ENCODE measurements at places on chromosomes 11 and 22.

DNA sequence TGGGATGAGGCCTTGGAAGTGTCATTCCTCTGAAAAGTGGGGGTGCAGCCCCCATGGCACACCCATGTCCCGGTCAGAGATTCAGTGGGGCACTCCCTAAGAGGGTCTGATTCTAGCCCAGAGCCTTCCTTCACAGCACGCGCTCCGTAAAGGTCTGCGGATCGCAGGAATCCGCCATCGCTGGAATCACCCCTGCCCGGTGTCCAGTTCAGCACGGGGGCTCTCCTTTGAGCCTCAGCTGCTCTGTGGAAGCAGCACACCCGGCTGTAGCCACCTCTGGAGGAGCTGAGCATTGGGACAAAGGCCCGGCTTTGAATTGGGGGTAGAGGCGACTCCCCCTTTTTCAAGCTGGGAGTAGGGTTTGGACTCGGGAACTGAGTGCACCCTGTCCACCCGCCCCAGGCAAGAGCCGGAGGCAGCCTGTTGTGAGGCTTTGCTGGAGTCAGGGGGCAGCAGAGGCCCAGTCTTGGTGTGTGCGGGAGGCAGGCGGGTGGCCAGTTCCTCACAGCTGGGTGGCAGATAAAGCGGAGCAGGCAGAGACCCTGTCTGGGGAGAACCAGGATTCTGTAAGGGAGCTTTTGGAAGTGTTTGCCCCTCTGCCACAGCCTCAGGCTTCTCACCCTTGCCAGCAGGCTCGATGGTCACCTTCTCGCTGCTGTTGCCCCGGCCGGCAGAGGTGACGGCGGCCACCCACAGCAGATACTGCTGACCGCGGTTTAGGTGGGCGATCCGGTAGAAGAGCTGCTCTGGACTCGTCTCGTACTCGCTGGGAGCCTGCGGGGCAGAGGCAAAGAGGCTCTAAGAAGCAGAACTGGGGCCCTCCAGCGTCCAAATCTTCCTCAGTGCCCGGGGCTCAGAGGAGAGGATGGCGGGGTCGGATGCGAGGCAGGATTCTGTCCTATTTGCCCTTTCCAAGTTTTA, 115.9 kb downstream of the CEP164 start:
- peak; percentile 31 for DNase-seq

- no peak for DNase-seq
These were observed 63.7 kb downstream of the DSCAML1 start for GRCh38 chr11:117733316-117733715.

GRCh38 chr22:23536821-23537345, 43.2 kb downstream of the IGLL1 start:
- DNase-seq = no peak

DNA sequence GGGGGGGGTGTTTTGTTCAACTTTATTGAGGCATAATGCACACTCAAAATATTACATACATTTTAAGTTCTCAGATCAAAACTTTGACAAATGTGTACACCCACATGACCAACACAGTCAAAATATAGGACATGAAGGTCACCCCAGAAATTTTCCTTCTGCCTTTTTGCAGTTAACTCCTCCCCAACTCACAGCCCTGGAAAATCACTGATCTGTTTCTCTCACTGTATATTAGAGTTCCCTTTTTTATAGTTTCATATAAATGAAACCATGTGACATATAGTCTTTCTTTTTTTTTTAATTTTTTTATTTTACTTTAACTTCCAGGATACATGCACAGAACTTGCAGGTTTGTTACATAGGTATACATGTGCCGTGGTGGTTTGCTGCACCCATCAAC, 4.6 kb downstream of the TMPRSS5 start:
- DNase-seq = no peak

DNA sequence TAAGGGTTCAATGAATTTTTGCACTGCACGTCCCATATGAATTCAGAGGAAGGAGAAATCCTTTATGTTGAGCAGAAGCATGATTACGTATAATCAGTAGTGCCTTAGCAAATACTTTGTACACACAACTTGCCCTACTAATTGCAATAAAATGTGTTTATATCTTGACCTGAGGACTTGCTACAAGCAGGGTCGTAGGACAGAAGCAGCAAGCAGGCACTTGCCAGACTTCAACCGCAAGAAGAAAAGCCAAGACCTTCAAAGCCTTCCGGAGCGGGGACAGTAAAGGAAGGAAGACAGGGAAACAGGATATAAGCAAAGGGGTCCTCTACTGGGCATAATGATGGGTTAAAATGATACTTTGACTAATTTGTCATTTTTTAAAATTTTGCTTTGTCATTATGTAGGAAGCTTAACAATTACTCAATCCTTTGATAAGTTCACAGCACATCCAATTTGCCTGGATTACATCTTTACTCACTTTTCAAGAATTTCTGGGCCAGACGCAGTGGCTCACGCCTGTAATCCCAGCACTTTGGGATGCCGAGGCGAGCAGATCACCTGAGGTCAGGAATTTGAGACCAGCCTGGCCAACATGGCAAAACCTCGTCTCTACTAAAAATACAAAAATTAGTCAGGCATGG, 23.2 kb upstream of the UBASH3B start:
- DNase-seq = no peak

DNA sequence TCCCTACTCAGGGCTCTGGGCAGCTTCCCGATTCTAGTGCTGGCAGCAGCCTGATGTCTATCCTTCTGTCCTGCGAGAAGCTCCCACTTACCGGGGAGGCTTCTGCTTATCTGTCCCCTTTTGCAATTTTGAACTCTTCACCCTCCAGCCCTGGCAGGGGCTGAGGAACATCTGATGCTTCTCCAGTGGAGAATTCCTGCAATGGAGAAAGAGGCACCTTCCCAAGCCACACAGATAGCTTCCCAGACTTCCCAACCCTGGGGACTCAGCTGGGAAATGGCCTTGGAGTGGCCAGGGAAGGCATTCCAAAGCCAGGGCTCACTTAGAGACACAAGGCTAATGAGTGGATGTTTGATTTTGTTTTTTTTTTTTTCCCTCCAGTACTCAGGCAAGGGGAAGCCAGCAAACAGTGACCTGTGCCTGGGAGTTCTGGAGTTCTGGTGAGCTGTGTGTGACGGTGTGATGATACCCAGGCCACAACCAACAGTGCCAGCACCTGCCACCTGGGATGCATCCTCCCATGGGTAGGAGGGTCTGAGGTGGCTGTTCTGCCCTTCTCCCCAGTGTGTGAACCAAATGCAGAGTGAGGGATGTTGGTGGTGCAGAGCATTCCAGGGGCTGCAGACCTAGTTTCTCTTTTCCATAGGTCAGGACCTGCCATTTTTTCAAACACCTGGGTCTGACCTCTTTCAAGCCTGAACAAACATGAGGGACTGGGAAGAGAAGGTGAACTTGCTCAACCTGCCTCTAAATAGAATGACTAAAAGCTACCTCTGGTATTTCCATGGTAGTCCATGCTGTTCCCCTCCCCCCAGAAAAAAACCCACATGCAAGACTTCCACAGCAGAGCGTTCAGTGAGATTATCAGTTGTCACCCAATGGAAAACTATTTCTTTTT, 95.1 kb downstream of the CCDC81 start:
- peak; percentile 61 for DNase-seq

DNA sequence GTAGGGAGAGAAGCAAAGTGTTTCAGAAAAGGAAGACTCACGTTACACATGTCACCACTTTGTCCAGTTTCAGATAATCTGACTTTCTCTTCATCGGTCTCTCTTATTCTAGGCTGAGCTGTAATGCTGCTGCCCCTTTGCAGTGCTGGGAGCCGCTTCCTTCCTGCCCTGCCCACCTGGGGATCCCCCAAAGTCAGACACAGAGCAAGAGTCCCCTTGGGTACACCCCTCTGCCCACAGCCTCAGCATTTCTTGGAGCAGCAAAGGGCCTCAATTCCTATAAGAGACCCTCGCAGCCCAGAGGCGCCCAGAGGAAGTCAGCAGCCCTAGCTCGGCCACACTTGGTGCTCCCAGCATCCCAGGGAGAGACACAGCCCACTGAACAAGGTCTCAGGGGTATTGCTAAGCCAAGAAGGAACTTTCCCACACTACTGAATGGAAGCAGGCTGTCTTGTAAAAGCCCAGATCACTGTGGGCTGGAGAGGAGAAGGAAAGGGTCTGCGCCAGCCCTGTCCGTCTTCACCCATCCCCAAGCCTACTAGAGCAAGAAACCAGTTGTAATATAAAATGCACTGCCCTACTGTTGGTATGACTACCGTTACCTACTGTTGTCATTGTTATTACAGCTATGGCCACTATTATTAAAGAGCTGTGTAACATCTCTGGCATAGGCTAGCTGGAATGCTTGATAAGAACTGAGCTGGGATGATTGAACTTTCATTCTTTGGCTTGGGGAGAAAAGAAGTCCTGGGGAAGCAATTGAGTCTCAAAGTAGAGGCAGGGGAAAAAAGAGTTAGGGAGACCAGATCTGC, 31.2 kb upstream of the SMIM35 start:
- DNase-seq = no peak

DNA sequence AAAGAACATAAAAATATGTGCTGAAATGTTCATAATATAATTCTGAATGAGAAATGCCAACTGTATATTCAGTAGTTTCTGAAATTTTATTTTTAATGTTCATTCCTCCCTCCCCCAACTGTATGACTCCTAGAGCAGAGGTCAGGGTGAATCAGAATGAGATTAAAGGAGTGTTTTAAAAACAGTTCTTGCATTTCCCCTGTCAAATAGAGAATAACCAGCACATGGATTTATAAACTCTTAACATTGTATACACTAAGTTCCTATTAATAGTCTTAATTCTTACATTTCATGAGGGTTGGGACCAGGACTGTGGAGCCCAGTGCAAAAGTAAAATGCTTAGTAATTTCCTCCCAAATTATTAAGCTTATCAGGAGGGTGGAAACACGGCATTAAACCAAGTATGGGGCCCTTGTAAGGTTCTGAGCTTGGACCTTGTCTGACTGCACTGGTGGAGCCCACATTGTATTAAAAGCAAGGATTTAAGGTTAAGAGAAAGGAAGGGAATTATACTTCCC, 474.6 kb upstream of the RAG2 start:
- no peak for DNase-seq

- no peak for DNase-seq
These were observed 34.8 kb downstream of the MYH9 start for GRCh38 chr22:36352803-36353507.

- DNase-seq = no peak
These were observed 10.3 kb downstream of the ARFGAP2 start for GRCh38 chr11:47166368-47166767.

DNA sequence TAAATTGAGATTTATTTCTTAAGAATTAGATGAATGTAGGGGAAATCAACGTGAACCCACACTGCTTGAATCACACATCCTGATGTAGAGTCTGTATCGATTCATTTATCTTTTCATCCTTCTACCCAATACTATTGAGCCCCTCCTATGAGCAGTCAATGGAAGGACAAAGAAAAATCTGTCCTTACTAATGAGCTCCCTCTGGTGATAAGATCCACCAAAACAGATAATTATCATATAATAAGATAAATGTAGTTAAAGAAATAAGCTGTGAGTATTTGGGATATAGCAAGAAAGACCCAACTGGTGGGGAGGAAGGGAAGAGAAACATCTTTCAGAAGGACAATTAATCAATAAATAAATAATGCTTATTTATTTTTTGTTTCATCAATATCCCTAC, 385.1 kb upstream of the CCDC90B start:
- DNase-seq = no peak

- DNase-seq = no peak
These were observed 70.1 kb upstream of the LINC01488 start for GRCh38 chr11:69411257-69411924.

GRCh38 chr11:2137202-2138067, 1.8 kb downstream of the IGF2 start:
- peak; percentile 61 for DNase-seq

DNA sequence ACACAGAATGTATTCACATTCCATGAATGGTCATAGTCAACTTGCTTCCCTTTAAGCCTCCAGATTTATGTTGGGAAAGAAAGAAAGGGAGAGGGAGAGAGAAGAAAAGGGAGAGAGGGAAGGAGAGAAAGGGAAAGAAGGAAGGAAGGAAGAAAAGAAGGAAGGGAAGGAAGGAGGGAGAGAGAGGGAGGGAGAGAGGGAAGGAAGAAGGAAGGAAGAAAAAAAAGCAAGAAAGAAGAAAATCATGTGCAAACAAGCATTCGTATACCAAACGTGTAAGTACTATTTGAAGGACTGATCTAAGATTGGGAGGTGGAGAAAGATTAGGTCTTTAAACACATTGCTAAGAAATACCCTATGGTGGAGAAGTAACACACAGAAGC, 23.9 kb upstream of the ARHGAP20 start:
- DNase-seq = no peak

DNA sequence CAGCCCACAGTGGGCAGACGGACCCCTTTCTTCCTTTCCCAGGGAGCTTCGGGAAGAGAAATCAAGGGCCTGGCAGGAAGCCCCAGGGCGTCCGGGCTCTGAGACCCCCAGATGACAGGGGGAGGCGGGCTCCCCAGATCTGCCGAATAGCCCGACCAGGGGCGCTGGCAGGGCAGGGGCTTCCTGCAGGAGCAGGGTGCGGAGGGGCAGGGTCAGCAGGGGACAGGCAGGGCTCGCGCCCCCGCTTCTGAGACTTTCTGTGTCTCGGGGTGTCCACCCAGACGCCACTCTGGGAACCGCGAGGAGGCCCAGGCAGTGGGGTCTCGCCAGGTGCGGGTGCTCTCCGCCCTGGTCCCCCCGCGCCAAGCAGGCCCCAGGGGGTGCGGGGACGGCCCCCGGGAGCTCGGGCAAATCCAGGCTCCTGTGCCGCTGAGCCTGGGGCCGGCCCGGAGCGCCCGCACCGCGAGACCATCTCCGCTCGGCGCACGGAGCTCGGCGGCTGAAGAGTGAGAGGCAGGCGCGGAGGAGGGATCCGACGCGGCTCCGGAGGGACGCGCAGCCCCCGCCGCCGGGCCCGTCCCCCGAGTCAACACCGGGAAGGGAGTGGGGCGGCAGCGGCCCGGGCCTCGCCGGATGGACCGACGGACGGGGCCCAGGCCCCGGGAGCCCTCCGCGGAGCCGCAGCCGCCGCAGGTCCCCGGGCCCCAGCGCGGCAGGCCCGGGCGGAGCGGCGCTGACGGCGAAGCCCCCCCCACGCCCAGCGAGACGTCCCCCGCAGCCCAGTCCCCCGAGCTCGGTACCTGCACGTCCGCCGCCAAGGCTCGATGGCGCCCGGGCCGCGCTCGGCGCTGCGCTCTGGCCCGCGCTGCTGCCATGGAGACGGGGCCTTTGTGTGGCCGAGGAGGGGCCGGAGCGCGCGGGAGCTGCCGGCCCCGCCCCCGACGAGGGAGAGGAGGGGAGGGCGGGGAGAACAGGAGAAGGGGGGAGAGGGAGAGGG, at the start of gene PLXNB2:
Gene PLXNB2, minus strand, starts transcription at position 894 of the 997 bp plus-strand sequence. CDS start 17,062 bp downstream, outside the sequence.
- peak; percentile 84 for DNase-seq

Data from fibroblast of skin of scalp (primary cell).